NCI-H1694 treated with DMSO at 0.1 percent for 48 hours (cell line): ENCODE measurements at places on chromosomes 3 and 15.

GRCh38 chr3:111318289-111318688, 223.7 kb upstream of the CD96 start:
- no peak for DNase-seq

GRCh38 chr15:93860701-93861100, 370.7 kb upstream of the MCTP2 start:
- DNase-seq = no peak

- DNase-seq = no peak
Measured at GRCh38 chr3:81716870-81717509, 44.5 kb downstream of the GBE1 start.

- DNase-seq = no peak
Measured at GRCh38 chr15:52261498-52262242, 33.9 kb downstream of the MYO5C start.

DNA sequence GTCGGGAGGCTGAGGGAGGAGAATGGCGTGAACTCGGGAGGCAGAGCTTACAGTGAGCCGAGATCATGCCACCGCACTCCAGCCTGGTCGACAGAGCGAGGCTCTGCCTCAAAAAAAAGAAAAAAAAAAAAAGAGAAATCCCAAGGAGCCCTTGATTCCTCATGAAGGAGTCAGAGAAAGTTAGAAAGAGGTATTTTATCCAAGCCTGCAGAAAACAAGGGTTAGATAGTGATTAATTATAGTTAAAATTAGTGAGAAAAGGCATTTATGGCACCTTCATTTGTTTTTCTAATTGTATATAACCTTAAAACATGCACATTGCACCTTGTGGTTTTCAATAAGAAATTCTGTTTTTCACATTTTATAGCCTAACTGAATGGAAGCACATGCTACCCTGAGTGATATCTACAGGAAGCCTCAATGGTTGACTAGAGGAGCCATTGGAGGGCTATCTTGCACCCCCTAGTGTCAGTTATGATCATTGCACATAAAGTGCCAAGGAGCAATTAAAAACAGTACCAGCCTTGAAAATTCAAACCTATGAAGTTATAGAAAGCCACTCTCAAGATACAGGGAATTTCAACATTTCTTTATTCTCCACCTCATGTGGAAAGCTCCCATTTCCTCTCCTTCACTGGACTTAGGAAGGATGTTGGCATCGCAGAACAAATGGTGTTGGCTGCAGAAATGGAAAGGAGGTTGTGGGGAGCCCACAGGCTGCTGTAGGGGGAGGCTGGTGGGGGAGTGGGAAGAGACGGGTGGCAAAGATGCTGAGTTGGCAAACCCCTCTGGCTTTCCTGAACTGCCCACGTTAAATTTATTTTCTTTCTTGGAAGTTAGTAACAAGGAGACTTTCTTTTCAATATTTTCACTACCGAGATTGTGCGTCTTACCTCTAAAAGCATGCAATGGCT, 48.5 kb downstream of the ITGA11 start:
- peak; percentile 38 for DNase-seq

- DNase-seq = no peak
Measured at GRCh38 chr3:179147514-179147872, 664 bp upstream of the PIK3CA start.

GRCh38 chr15:85563328-85563727, 182.9 kb downstream of the AKAP13 start:
- DNase-seq = no peak

DNA sequence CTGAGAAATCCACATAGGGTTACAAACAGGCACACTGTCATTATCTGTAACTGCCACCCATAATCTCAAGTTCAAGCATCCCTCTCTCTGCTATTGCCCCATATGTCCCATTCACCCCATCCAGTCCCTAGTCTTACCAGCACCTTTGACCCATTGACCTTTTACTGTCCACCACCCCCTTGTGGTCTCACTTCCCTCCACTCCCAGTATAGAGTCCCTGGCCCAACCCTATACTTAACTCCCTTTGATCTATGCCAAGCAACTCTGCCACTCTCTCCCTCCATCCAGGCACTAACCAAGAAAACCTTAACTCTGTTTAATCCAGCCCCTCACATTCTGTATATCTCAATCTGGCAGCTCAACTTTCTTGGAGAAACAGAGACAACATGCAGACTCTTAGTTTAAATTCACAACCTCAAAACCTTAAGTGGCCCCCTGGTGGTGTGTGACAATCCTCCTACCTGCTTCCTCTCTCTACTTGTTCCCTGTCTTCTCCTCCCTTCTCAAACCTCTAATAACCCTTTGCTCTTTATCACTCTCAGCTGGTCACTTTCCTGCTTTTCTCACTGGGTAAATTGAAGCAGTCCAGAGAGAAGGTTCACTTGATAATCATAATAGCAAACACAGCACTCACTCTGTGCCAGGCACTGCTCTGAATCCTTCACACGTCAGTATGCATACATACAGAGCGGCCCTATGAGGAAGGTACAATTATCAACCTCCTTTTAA, 162.7 kb downstream of the STT3B start:
- DNase-seq = no peak

- peak; percentile 65 for DNase-seq
Measured at GRCh38 chr3:171566803-171567422, 106.7 kb upstream of the TNIK start.

GRCh38 chr15:36251450-36251849, 328.0 kb upstream of the CDIN1 start:
- no peak for DNase-seq

DNA sequence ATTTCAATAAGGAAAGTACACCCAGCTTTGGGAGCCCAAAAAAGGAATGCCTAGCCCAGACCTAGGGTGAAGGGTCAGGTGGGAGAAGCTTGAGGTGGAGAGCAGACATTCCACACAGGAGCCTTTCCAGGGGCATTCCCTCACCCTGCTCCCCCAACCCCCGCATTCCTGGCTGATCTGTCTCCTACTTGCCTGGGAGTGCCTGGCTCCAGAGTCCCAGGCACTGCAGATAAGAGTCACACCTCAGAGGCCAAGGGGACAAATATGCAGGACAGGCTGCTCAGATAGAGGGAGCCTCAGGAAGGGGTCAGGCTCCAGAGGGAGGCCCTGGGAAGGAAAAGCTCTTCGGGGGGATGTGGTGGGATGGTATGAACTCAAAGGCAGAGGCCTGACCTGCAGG, 20.8 kb upstream of the HCN4 start:
- no peak for DNase-seq

GRCh38 chr3:147421184-147421912, 12.2 kb downstream of the ZIC1 start:
- no peak for DNase-seq

GRCh38 chr3:52471371-52472238, 16.2 kb downstream of the NISCH start:
- no peak for DNase-seq

DNA sequence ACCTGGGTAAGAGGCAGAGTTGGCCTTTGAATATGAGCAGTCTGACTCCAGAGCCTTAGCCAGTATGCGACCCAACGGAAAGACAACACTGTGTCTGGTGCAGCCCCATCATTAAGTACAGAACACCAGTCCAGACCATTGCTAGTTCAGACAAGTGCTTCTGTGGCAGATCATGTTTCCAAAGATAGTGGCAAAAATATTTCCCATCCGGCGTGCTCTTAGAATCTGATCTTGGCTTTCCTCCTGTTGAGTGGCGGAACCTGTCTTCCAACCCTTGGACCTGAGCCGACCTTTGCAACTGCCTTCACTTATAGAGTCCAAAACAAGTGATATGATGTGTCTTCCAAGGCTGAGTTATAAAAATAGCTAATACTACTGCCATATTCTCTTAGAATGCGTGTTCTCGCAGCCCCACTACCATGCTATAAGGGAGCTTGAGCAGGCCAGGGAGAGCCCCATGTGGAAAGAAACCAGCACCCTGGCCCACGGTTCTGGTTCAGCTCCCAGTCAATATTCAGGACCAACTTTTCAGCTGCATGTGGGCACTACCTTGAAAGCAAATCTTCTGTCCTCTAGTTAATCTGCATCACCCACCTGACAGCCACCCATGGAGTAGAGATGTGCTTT, 322.4 kb upstream of the SLCO3A1 start:
- no peak for DNase-seq

- DNase-seq = no peak
Measured at GRCh38 chr15:95596496-95596895, 734.0 kb upstream of the NR2F2 start.

DNA sequence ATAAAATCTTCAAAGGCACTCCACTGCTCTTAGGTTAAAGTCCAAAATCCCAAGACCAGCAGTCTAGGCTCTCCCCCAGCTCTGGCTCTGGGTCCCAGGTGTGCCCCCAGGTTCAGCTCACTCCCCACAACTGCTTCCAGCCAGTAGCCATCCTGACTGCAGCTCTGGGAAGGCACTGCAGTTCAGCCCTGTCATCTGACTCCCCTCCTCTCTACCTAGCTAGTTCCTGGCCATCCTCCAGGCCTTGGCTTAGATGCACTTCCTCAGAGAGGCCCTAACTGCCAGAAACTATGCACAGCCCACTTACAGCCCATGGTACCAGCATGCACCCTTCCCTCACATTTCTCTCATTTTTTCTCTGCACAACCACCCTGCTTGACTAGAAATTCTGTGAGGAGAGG, 25.5 kb downstream of the TBC1D2B start:
- no peak for DNase-seq

GRCh38 chr3:15809313-15809712, 11.5 kb upstream of the ANKRD28 start:
- DNase-seq = no peak

DNA sequence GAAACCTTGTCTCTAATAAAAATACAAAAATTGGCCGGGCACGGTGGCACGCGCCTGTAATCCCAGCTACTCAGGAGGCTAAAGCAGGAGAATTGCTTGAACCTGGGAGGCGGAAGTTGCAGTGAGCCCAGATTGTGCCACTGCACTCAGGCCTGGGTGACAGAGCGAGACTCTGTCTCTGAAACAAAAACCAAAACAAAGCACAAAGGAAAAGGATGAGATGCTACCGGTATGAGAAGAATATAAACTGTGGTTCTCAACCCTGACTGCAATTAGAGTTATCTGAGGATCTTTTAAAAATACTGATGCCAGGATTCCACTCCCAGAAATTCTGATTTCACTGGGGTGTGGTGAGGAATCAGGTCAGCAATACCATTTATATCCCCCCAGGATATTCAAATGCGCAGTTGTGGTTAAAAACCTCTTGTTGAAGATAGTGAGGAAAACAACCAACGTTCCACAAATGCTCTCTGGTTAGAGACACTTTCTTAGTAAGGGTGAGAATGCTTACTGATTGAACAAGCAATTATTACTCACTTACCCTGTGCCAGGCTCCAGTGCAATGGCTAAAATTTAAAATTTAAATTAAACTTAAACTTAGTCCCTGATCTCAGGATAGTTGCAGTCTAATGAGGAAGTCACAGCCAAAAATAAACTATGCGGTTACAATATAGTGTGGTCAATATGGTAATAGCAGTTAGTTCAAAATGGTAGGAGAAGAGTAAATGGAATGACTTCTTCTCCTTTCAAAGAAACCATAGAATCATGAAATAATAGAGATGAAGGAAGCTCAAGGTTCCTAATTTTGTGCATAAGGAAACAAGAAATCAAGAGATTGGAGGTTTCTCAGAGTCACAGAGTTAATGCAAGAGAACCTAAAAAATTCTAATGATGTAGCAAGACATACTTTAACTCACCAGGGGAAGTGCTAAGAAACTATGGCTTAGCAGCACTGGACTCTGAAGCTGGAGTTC, 109.5 kb downstream of the SSR3 start:
- no peak for DNase-seq

DNA sequence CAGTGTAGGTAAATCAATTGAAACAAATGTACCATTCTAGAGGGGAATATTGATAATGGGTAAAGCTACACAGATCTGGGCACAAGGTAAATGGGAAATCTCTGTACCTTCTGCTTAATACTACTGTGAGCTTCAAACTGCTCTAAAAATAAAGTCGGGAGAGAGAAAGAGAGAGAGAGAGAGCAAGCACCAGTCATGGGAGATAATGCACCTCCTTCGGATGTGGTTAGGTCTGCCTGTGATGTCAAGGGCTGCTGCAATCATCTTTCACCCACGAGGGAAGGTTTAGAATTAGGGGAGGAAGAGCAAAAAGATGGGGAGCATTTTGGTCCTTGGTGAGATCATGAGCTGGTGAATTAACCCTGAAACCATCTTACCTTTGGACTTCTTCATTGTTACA, 219.1 kb downstream of the ZNF385D start:
- no peak for DNase-seq

DNA sequence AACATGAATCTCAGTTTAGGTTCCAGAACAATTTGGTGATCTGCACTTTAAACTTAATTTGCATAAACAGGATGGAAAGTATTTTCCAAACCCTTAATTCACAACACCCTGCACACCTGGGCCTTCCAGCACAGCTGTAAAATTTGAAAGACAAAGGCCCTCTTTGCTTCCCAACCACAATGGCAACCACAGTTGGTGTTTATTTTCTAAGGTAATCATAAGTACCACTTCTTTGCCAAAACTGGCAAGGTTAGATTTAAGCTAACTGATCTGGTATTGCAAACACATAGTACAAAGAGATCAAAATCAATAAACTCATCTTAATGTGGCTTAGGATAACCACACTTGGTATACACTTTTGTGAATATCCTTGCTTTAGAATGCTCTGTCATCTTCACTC, 4.1 kb downstream of the LRIG1 start:
- DNase-seq = no peak

DNA sequence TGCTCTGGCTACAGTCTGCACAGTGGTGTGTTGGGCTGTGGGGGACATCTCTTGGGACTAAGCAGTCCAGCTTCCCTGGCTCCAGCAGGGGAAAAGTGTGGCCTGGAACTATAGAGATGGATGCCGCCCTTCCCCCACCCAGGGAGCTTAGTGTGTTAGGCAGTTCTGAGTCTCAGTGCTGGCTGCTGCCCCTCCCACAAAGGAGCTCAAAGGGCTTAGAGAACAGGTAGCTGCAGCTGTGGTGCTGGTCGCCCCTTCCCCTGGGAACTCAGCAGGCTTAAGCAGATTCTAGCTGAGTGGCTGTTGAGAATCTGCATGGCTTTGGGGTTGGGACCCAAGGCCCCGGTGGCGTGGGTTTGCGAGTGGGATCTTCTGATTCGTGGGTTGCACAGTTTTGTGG, 190.8 kb downstream of the PDCD6IP start:
- no peak for DNase-seq

GRCh38 chr3:17634201-17634600, 108.2 kb downstream of the TBC1D5 start:
- DNase-seq = no peak

- DNase-seq = no peak
Measured at GRCh38 chr15:78104566-78105475, 12.5 kb downstream of the SH2D7 start.

DNA sequence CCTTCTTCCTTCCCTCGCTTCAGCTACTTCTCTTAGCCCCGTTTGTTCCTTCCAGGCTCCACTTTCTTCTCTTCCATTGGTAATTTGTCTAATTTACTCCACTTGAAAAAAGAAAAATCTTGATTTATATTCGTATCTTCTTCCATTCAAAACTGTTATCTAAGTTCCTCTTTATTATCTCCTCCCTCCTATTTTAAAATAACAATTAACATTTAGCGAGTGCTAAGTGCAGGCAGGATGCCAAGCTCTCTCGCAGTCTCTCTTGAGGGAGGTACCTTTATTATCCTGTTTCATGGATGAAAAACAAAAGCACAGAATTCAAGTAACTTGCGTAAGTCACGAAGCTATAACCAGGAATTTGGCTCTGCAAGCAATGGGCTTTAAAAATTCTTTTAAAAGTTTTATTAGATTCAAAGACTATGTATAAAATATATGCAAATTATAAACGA, 418.9 kb upstream of the NAALADL2 start:
- peak; percentile 67 for DNase-seq

- no peak for DNase-seq
Measured at GRCh38 chr3:51819709-51820406, 40.8 kb upstream of the IQCF6 start.
